Esophagus mucosa (tissue), 1 donor: ENCODE measurements at places on chromosomes 7 and 10. TPM values are rescaled to one million over a fixed set of nuclear protein-coding genes. Genes with fewer than 3 reads are reported as not detected.

- ATAC-seq = peak; percentile 36
These were observed 27.9 kb upstream of the PPP2R2D start for GRCh38 chr10:131872827-131873375.

DNA sequence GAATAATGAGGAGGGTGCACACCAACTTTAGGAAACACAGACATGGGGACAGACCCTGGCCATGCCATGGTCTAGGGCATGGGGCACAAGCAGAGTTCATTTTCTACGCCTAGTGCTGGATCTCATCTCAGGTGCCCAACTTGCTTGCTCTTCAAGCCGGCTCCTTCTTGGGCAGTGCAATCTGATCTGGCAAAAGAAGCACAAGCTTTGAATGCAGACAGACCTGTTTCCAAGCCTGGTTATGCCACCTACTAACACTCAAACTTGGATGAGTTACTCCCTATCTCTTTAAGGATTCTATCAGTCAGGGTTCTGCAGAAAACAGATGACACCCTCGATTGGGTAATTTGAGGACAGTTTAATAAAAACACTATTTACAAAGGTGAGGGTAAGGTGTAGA is 34.9 kb upstream of the WAPL start:
- ATAC-seq = no peak

GRCh38 chr7:130356876-130357611 is 12.4 kb downstream of the CPA5 start:
- ATAC-seq = peak; percentile 82

- no peak for ATAC-seq
These were observed 75.8 kb downstream of the PODXL start for GRCh38 chr7:131480384-131481315.

DNA sequence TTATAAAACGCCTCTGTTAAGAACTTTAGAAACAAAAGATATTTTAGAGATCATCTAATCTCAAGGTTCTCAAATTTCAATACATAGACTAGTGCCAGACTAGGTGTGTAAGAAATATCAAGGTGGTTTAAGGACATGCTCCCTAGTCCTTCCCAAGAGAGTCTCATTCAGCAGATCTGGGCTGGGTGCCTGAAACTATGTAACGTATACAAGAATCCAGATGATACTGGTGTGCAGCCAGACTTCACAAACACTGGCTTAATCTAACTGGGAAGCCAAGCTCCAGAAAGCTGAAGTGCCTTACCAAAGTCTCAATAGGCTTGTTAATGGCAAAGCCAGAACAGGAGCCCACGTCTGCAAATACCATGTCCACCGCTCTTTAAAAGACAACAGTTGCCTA is 105.0 kb upstream of the AMPH start:
- ATAC-seq = no peak

- no peak for ATAC-seq
These were observed 59.7 kb downstream of the ELFN1 start for GRCh38 chr7:1729773-1730172.

Gene HELLS
- total RNA-seq = 23.0 TPM

Gene TUBB8
- total RNA-seq = not detected

Gene CUZD1
- total RNA-seq = 0.24 TPM

Gene AKR1C4
- not detected for total RNA-seq

- no peak for ATAC-seq
These were observed 1.3 kb downstream of the TMEM60 start for GRCh38 chr7:77796960-77797359.

DNA sequence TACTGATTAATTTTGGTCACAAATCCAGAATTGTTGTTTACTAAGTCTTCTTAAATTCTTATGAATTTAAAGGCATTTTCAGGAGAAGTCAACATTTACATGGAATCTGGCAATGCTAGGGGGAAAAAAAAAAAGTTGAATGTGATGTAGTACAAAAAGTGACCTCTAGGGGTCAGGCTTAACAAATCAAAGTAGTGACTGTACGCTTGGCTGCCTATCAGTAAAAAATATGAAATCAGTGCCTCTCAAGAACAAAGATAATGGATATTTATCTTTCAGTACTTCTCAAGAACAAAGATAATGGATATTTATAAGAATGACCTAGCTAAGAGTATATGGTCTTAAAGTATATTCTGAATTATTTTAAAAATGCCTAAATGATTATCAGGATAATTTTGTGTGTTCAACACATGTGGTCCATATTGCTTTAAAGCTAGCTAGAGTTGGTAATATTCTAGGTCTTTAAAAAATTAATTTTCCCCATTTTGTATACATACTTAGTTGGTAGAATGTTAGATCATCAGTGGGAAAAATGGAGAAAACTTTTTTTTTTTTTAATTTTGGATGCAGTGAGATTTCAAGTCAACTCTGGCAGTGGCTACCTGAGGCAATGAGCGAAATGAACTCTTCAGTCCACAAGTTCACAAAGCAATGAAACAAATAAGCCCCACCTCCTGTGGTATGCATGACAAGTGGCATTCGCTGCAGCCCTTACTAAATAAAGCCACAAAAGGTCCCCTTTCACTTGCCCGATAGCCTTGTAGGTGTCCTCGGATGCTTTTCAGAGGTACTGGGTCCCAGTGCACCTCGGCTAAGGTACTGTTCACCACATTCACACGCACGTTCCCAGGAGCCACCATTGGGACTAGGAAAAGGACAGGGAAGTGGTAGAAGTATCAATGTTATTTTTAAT is 51.2 kb upstream of the LAMB4 start:
- ATAC-seq = peak; percentile 57

GRCh38 chr7:47078241-47078640 is 503.7 kb downstream of the TNS3 start:
- no peak for ATAC-seq

- ATAC-seq = peak; percentile 49
These were observed 47.3 kb downstream of the MYPN start for GRCh38 chr10:68156373-68157185.

DNA sequence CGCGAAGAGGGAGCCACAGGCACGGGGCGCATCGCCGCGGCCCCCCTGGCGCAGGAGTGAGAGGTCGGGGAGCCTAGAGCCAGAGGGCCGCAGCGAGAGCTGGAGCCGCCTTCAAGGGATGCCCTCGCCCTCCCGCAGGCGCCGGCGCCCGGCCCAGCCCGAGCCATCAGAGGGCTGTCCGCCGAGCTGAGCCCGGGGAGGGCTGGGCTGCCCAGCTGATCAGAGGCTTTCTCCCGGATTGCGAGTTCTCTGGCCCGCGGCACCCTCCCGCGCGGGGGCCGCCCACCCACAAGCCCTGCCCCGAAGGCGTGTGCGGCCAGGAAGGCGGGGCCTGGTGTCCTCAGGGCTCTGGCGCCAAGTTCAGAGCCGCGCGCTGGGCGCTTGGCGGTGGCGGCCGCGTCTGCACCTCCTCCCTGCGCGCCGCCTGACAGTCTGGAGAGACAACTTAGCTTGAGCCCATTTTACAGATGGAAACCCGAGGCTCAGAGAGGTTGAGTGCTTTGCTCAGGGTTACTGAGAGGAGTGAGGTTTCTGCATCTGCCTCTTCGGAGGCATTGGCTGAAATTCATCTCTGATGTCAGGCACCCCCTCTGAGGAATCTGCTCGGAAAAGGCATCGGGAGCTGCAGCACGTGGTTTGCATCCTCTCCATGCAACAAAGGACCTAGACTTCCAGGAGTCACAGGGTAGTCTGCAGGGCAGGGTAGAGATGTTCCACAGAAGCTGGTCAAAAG is 3.8 kb upstream of the ANTXRL start:
- ATAC-seq = peak; percentile 74

GRCh38 chr10:79328147-79328701 is 19.0 kb upstream of the PPIF start:
- no peak for ATAC-seq

GRCh38 chr7:1086588-1087464 is 1.1 kb upstream of the GPER1 start:
- ATAC-seq = peak; percentile 64

GRCh38 chr7:150739033-150739432 is 1.8 kb downstream of the GIMAP5 start:
- no peak for ATAC-seq

Gene GALNT11
- total RNA-seq = 16.9 TPM

DNA sequence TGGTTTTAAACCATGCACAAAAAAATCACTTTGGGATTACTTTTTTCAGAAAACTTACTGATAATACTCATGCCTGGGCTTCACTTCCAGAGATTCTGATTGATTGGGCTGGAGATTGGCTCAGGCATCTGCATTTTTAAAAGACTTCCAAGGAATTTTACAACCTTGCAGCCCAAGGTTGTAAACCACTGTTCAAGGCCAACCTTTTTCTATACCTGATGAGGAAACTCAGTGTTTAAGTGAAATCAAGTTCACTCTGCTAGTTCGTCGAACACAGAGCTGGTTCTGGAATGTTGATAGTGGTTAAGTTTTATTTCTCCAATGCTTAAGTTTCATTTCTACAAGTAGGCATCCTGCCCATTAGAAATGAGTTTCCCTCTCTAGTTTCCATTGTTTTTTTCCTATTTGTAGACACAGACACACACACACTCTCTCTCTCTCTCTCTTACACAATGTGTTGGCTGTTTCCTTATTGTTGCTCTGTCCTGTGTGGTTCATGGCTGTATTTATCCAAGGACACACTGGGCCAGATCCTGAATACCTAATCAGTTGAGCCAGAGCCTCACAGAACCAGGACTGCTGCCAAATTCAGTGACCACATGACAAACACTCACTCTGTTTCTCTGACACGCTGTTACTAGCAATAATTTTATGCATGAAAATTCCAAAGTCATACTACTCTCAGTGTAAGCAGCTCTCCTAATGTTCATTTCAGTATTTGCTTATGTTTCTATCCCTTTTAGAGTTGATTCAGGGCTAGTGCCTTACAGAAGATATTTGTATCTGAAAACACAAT is 3.7 kb upstream of the IFIT1B start:
- peak; percentile 94 for ATAC-seq

DNA sequence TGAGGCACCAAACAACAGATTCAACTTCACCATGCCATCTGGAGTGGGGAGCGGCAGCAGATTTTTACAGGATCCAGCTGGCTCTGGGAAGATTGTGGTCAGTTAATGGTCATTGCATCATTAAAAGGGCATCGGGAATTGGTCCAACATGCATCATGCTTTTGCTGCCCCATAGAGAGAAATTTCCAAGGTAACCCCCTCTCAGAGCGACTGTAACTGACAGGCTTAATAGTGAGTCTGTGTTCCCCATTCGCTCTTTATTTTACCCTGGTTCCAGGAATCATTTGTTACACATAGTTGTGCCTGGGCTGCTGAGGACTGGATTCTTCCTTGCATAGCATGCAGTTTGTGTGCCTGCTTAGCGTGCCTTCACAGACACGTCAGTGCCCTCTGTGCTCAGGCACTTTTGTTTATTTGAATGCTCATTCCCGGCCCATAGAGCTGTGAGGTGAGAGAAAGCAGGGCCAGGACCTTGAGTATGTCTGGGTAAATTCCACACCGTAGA is 49.9 kb downstream of the CDHR3 start:
- ATAC-seq = no peak

- no peak for ATAC-seq
These were observed 343.1 kb upstream of the KCND2 start for GRCh38 chr7:119929891-119930290.

Gene MMP21
- 0.08 TPM for total RNA-seq

- no peak for ATAC-seq
These were observed 114.9 kb downstream of the DYNC2I1 start for GRCh38 chr7:158971214-158971613.

GRCh38 chr7:66696774-66697191 is 43.8 kb upstream of the RABGEF1 start:
- ATAC-seq = peak; percentile 24

GRCh38 chr10:43176271-43176670 is 38.0 kb downstream of the CSGALNACT2 start:
- no peak for ATAC-seq

- no peak for ATAC-seq
These were observed 57.5 kb downstream of the PWWP2B start for GRCh38 chr10:132454296-132455198.

- ATAC-seq = no peak
These were observed 125.9 kb downstream of the ADAM12 start for GRCh38 chr10:126262233-126262838.

Gene ENO4
- total RNA-seq = not detected

GRCh38 chr10:111158595-111158994 is 81.8 kb downstream of the ADRA2A start:
- ATAC-seq = no peak

DNA sequence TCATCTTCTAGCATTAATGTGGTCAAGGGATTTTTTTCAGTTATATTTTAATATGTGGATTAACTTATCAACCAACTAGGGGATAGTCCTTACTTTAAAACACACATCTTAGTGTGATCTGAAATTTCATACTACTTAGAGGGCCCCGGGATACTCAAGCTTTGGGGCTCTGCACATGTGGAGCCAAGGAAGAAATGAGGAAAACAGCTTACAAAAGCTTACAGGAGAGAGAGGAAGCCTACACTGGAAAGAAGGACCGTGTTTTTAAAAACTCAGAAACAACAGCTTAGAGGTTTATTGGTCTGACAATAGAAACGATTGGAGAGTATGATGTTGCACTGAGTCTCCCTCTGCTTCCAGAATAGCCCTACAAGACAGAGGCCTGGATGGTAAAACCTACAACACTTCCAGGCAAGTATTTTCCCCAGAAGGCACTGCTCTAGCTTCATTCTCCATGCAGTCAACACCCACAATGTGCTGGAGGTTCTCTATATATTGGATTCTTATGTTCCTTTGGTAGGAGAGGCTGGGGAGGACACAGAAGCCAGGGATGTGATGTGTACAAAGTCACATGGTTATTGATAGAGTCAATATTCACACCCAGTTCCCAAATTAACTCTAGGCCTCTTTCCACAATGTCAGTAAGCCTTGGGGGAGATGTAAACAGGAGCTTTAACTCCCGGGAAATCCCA is 47.3 kb downstream of the JCAD start:
- ATAC-seq = no peak

Gene ASCC1
- 23.5 TPM for total RNA-seq

Gene CYP2E1
- total RNA-seq = 10.6 TPM

- no peak for ATAC-seq
These were observed 505.3 kb downstream of the SORCS3 start for GRCh38 chr10:105146436-105146835.

Gene TAS2R4
- total RNA-seq = 0.56 TPM
